Activated naive CD4-positive, alpha-beta T cell treated with anti-CD3 and anti-CD28 coated beads, Interleukin-2, amount 50 U/mL, for 16 hours (primary cell): ENCODE measurements at places on chromosomes 7 and 10.

DNA sequence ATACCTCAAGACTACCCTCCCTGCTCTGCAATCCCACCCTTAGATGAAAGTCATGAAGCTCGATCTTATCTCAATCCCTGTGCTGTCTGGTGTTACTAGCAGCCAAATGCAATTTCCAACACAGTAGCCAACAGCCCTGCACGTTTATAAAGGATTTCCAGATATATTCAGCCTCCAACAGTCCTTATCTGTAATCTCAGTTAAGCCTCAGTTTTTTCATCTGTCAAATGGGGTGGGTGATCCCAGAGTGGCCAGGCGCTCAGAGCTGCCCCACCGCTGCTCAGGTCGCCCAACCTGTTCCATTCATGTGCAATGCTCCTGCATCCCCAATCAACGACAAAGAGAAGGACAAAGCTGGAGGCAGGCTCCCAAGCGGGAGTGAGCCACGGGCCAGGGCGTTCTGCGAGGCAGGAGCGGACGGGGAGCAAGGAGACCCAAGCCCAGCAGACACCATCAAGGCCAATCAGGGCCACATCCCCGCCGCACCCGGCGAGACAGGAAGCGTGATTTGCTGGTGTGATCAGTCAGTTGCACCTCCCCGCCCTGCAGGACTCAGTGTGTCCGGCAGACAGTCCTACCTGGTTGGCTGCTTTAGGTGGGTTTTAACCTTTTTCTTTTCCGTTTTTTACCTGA, 19.7 kb downstream of the PDGFA start:
- DNase-seq, result no peak

GRCh38 chr7:127918130-127918529, 113.1 kb downstream of the LRRC4 start:
- DNase-seq, result no peak

GRCh38 chr10:128103229-128103714, 23.0 kb downstream of the MKI67 start:
- DNase-seq, result no peak

GRCh38 chr10:56586461-56586891, 225.4 kb upstream of the ZWINT start:
- DNase-seq, result no peak

GRCh38 chr7:157080111-157080730, 58.5 kb upstream of the UBE3C start:
- no peak for DNase-seq

GRCh38 chr7:51288896-51289622, 27.6 kb downstream of the COBL start:
- no peak for DNase-seq

GRCh38 chr10:110822035-110822711, 49.6 kb upstream of the PDCD4 start:
- no peak for DNase-seq

GRCh38 chr7:154252046-154252445, 199.8 kb downstream of the DPP6 start:
- DNase-seq, result no peak

DNA sequence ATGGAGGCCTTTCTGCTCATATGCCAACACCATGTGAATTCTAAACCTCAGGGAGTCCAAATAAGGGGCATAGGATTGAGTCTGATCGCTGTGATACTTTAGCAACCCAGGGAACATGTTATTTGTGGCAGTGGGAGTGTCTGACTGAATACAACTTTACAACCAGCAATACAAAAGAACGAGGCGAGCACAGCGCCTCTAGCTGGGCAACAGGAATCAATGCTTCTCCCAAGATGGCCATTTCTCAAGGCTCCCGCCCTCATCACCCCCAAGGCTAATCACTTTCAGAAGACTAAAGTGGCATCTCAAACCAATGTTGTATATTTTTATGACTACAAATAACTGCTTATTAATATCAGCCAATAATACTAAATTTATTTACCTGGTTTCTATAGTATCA, 28.1 kb downstream of the YWHAG start:
- no peak for DNase-seq

DNA sequence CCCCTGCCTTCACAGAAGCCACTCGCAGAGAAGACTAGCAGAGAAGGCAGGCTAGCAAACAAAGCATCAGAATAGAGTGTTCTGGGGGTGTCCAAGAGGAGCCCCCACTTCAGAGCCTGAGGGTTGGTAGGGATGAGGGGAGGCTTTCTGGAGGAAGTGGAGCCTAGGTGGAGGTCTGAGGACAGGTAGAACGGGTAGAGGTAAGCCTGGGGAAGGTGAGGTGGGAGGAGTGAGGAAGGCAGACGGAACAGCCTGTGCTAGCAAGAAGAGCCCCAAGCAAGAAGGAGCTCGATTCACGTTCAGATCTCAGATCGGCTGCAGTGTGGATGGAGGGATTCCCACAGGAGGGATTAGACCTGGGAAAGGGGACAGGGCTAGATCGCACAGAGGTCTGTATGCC, 66.0 kb upstream of the DUSP5 start:
- DNase-seq, result no peak

GRCh38 chr10:44278837-44279324, 106.0 kb downstream of the CXCL12 start:
- no peak for DNase-seq

- no peak for DNase-seq
Measured at GRCh38 chr7:26305090-26305868, 13.6 kb downstream of the SNX10 start.

- DNase-seq, result no peak
Measured at GRCh38 chr7:149181450-149181790, 13.9 kb upstream of the ZNF282 start.

DNA sequence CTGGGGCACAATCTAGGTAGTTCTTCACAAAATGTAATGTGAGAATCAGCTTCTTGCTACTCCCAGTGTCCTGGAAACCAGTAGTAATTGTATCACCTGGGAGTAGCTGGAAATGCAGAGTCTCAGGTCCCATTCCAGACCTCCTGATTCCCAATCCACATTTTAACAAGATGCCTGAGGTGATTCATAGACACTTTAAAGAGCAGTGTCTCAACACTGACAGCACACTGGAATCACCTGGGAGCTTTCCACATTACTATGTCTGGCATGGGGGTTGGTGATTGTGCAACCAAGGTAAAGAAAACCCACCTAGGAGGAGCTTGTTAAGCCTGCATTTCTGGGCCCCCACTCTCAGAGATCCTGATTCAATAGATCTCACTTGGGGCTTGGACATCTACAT, 11.1 kb downstream of the DPY19L1 start:
- DNase-seq, result no peak

DNA sequence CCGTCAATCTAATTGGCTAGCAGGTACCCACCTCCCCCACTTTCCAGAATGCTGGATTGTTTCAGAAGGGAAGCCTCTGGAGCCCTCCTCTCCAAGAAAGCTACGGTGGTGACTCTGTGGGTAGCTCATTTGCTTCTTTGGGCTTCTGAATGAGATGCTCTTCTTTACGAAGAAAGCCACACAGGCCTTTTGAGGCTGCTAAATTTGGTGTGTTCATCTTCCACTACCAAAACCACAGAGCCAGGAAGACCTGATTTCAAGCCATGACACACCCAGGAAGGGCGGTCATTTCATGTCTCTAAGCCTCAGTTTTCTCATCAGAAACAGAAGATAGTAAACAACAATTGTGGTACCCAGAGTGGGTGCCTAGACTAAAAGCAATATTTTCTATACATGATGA, 901.2 kb downstream of the KCNMA1 start:
- DNase-seq, result no peak

DNA sequence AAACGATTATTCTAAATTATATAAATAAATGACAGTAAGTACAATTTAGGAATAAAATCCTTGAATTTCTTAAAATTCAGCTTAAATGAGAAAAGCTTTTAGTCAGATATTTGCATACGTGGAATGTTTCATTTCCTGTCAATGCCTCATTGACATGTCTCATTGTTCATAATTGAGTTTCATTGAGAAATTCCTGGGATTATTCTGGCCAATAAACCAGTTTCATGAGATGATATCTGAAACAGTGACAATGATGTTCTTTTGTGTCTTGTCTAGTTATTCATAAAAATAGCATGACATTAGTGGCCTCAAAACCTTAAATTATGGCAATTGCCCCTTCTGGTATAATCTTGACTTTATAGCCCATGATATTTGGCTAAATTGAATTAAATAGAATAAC, 95.8 kb downstream of the DKK1 start:
- DNase-seq, result no peak

DNA sequence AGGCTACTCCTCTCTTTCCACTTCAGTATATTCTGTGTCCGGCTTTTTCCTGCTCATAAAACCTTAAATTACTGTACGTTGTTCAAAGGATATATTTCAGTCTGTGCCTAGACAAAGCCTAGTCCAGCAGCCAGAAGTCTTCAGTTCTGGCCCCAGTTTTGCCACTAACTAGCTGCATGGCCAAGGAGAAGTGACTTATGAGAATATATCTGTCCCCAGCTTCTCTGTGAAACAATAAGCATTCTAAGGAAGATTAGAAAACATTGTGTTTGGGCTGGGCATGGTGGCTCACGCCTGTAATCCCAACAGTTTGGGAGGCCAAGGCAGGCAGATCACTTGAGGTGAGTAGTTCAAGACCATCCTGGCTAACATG, 105.0 kb upstream of the HDAC9 start:
- DNase-seq, result no peak

- DNase-seq, result no peak
Measured at GRCh38 chr10:4242561-4243035, 457.6 kb upstream of the KLF6 start.

DNA sequence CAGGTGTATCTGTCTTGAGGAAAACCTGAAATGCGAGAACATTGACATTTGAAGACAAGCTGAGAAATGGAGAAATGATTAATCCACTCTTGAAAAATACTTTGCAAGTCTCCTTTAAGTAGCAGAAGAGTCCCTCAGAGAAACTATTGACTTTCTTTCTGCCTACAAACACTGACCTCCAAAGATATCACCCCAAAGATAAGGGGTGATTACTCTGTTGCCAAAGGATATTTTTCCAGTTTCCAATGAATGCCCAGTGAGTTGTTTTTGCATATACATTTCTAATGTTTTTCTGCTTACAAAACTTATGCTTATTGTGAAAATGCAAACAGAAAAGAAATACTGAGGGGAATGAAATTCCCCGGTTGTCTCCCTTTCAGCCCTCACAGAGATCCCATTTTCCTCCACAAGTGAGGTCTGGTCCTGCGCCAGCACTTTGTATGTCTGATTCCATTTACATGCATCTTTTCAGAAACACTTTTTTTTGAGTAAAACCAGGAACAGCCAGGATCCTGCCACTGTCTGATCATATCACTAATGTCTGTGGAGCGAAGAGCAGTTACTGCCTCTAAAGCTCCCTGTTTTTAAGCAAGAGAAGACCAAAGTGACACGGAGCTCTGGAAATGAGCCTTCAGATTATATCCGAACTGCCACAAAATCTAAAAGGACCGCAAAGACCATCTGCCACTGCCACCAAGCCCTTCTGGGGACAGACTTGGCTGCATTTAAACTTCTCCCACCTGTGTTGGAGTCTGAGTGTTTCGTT, 82.9 kb upstream of the PDCD4 start:
- no peak for DNase-seq

DNA sequence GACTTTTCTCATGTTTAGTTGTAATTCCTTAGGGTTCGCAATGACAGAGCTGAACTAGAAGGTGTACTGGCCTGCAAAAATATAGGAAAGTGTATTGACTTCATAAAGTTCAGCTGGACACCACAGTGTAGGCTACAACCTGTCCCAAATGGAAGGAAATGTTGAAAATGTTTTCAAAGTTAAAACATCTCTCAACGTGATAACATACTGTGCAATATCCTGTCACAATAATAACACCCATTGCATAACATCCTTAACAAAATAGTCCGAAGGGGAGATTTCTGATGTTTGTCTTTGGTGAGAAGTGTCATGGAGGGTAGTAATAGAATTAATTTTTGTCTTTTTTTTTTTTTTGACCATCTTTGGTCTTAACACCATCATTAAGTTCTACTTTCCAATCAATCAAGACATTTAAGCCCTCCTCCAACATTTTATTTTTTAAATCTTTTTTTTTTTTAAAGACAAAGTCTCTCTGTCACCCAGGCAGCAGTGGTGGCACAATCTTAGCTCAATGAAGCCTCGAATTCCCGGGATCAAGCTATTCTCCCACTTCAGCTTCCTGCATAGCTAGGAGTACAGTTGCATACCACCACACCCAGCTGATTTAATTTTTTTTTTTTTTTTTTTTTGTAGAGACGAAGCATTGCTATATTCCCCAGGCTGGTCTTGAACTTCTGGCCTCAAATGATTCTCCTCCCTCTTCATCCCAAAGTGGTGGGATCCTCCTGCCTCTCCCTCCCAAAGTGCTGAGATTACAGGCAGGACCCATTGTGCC, 45.7 kb downstream of the DYNC1I1 start:
- DNase-seq, result no peak

DNA sequence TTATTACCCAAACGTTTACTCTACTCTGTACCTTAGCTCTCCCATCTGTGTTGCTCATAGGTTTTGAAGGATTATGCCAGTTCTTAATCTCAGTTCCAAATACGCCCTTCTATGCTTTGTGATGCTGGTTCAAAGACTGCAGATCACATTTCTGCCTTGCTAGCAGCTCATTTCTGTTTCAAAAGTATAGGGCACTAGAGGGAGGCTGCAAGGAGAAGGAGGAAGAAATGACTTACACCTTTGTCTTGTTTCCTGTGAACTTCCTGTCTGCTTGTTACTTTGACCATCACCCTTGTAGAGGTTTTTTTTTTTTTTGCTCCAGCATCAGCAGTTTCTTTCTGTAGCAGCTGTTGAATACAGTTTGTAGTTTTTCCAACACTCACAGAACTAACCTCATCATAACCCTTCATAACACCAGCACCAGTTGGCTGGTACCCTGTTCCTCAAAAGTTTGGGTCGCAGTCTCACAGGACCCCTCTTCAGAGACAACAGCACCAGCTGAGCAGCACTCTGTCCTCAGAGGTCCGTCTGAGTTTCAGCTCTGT, 16.5 kb downstream of the SLK start:
- DNase-seq, result no peak

DNA sequence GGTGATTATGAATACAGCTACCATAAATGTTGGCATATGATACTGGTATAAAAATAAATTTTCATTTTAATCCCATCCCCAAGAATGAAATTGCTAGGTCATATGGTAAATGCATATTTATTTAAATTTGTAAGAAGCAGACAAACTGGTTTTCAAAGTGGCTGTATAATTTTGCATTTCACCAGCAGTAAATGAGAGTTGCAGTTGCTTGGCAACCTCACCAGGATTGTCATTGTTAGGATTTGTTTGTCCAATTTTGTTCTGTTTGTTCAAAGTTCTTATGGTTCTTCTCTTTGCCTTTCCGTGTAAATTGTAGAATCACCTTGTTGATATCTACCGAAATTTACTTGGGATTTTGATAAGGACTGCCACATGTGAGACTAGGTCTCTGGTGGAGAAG, 237.4 kb downstream of the OTUD1 start:
- DNase-seq, result no peak
